ENCODE measurements at places on chromosomes 11 and 22.

DNA sequence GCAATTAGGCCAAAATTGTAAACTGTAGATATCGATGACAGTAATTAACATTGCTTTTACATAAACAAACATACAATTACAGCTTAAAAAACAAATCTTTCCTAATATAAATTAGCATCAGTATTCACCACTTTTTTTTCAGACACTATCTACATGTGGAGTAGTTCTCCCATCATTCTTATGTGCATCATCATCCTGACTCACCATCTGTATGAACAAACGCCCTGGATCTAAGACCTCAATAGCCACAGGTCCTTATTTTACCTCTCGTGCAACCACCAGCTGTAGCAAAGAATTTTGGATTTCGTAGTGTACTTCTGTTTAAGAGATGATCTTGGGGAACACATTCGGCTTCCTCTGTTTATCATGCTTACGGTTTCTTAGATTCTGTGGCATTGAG lies 551.9 kb upstream of the KIRREL3 start:
- no peak for DNase-seq

GRCh38 chr11:46521961-46522681 lies 71.7 kb downstream of the AMBRA1 start:
- no peak for DNase-seq

- DNase-seq, result no peak
These were observed 36.2 kb downstream of the FZD4 start for GRCh38 chr11:86918973-86919372.

- DNase-seq, result no peak
These were observed 8.8 kb downstream of the CASTOR1 start for GRCh38 chr22:30280505-30280904.
